Cardiac muscle cell (in vitro differentiated cells and primary cell): ENCODE measurements at places on chromosomes 7 and 10. TPM values are rescaled to one million over a fixed set of nuclear protein-coding genes. Genes with fewer than 3 reads are reported as not detected.

GRCh38 chr7:145053781-145054180 is 217.9 kb upstream of the TPK1 start:
- no peaks in the 10 kb centered on the region for H3K4me1 ChIP-seq
- H3K4me3 ChIP-seq, result no peak overlapping the region
- no peaks in the 10 kb centered on the region for H3K36me3 ChIP-seq

GRCh38 chr10:109007514-109007913 is 915.8 kb downstream of the XPNPEP1 start:
- no peaks in the 10 kb centered on the region for H3K4me1 ChIP-seq
- no peak overlapping the region for H3K27ac ChIP-seq
- DNase-seq, result no peak
- H3K4me3 ChIP-seq, result no peak overlapping the region
- no peaks in the 10 kb centered on the region for H3K27me3 ChIP-seq

GRCh38 chr10:59885430-59886134 is 20.8 kb downstream of the CCDC6 start:
- no peak overlapping the region for H3K27ac ChIP-seq
- H3K36me3 ChIP-seq, result no peaks in the 10 kb centered on the region
- H3K4me1 ChIP-seq, result no peaks in the 10 kb centered on the region
- DNase-seq, result no peak

DNA sequence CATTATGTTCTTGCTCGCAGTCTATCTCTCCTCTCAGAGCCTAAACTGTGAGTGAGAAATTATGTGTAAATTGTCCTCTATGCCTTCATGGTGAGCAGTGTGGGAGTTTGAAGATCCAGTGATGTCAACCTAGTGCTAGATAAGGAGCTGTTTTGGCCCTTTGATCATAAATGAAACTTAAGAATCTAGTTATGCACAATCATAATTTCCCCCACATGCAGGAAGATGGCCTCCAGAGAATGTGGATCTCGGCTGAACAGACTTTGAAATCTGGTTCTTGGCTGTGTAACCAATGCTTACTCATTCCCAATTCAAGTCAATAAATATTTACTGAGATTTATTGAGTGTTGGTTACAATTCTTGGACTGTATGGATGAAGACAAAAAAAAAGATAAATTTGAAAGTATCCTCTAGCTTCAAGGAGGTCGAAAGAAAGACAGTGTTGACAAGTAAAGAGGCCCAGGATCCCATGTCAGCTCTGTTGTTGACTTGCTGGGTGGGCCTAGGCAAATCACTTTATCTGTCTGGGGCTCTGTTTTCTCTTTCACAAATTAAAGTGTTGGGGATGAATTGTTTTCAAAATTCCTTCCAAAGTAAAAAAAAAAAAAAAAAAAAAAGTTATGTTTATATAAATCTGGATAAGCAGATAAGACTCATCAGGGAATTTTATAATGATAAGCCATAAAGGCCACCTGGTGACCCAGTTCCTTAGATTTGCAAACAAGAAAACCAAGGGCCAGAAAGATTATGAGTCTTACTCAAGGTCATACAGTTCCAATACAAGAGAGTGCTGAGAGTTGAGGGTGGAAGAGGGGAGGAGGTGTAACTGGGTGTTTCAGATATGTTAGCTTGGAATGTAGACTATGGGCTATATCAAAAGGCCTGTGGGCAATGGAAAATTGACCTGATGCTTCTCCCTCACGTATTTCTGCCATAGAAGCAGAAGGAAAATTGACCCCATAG is 969.9 kb downstream of the KCNMA1 start:
- no peak overlapping the region for H3K4me3 ChIP-seq
- DNase-seq, result no peak
- H3K4me1 ChIP-seq, result no peaks in the 10 kb centered on the region
- no peak overlapping the region for H3K27ac ChIP-seq

DNA sequence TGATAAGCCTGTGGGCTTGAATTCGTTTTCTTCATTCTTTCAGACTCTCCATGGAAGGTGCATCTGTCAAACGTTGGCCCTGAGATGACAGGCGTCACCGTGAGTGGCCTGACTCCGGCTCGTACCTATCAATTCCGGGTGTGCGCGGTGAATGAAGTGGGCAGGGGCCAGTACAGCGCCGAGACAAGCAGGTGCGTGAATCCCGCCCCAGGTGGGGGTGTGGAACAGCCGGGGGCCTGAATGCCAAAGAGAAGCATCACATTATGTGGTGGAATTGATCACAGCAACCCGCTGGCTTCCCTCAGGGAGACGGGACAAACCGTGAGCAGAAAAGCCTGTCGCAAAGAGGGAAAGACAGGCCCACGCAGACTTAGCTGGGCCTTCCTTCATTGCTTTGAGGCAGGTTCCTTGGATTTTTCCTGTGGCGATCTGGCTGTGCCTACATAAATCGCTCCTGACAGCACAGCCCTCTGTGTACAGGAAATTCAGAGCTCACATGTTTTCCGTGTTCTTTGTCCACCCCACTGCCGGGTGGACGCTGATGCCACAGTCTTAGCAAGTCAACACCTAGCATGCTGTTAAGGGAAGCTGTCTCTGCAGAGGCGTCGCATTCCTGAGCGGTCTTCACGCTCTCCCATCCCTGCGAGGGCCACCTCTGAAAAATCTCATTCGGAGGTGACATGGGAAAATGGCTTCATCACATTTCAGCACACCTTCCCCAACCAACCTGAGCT is 671.0 kb upstream of the FOXK1 start:
- H3K27ac ChIP-seq, result peak overlapping the region; percentile 12
- H3K36me3 ChIP-seq, result no peaks in the 10 kb centered on the region
- no peaks in the 10 kb centered on the region for H3K27me3 ChIP-seq
- no peak for DNase-seq
- no peak overlapping the region for H3K4me3 ChIP-seq

GRCh38 chr7:1729183-1729582 is 59.1 kb downstream of the ELFN1 start:
- H3K4me1 ChIP-seq, result peaks cover 15% of the 10 kb centered on the region
- no peaks in the 10 kb centered on the region for H3K27me3 ChIP-seq
- no peaks in the 10 kb centered on the region for H3K36me3 ChIP-seq
- no peak overlapping the region for H3K4me3 ChIP-seq
- H3K27ac ChIP-seq, result no peak overlapping the region
- no peak for DNase-seq

DNA sequence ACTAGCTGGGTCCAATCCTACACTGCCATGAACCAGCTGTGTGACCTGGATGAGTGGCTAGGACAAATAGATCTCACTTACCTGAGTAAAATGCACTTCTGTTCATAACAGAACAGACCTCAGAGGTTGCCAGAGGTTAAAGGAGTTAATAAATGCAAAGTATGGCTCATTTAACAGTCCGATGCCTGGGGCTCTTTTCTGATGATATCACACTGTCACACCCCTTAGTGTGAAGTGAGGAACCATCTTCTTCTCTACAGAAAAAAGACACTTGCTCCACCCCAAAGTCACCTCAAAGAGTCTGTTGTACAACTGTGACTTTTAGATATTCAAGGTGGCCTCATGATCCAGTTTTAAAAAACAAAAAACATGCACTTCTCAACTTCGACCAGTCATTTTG is 21.5 kb upstream of the TARP start:
- no peaks in the 10 kb centered on the region for H3K36me3 ChIP-seq
- no peaks in the 10 kb centered on the region for H3K27me3 ChIP-seq
- no peaks in the 10 kb centered on the region for H3K4me1 ChIP-seq
- DNase-seq, result no peak

DNA sequence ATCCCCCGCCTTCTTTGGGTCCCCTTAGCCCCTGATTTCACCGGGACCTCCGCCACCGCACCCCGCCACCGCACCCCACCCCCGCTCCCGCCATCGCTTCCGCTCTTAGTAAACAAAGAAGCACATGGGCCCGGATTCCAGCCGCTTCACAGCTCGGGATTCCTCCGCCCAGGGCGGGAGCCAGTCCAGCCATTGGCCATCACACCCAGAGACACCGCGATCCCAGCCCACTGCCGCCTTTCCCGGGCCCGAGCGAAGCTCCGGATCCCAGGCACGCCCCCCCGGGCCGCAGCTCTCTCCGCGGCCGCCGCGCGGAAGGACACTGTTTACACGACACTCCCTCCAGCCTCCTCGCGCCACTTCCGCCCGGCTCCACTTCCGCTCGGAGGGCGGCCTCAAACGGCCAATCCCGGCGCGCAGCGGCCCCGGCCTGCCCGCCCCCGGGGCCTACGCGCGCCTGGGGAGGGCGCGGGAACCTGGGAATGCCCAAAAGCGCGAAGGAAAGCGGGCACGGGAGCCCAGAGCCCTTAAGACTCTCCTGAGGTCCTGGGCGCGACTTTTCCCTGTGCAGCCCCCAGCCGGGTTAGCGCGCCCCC is 679 bp downstream of the MCM7 start:
- peak; percentile 97 for DNase-seq
- H3K4me3 ChIP-seq, result peak overlapping the region; percentile 86

DNA sequence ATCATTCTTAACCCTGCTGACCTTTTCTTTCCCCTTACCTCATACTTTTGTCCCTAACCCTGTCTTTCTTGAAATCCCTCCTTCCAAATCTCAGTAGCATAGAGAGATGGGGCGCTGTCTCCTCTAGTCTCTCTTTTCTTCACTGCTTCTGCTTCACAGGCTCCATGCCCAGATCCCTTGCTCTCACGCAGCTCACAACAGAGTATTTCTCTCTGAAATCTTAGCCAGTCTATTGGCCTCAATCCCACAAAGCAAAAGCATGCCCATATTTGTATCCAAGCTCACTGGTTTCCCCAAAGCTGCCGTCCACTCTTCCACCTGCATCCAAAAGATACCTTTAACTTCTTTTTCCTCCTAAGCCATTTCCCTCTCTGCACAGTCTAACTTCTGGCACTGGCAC is 526.8 kb downstream of the PLXDC2 start:
- no peak overlapping the region for H3K27ac ChIP-seq
- H3K4me3 ChIP-seq, result no peak overlapping the region
- DNase-seq, result no peak
- no peaks in the 10 kb centered on the region for H3K36me3 ChIP-seq
- H3K4me1 ChIP-seq, result no peaks in the 10 kb centered on the region

GRCh38 chr7:74253331-74253730 is 868 bp downstream of the RFC2 start:
- peaks cover 10% of the 10 kb centered on the region for H3K36me3 ChIP-seq
- DNase-seq, result no peak
- no peak overlapping the region for H3K27ac ChIP-seq

DNA sequence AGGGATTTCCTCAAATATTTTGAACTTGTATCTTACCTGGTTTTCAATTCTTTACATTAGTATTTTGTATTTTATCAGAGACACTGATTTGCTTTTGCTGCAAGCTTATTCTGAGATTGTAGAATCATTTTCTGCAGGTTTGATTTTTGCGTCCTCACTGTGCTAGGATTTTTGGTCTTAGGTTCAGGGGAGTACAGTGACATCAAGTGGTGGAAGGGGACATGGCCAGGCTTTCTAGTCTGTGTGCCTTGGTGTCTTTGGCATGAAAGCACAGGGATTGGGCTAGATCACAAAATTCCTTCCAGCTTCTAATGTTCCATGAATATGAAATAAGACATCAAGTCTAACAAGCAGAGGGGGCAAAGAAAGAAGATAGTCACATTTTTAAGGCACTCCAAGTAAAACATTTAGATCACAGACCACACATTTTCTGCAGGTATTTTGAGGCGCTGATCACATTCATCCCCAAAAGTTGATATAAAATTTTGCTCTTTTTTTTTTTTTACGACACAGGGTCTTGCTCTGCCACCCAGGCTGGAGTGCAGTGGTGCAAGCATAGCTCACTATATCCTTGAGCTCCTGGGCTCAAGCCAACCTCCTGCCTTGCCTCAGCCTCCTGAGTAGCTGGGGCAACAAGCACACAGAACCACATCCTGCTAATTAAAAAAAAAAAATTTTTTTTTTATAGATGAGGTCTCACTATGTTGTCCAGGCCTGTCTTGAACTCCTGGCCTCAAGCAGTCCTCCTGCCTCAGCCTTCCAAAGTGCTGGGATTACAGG is 124.4 kb downstream of the PON1 start:
- H3K36me3 ChIP-seq, result no peaks in the 10 kb centered on the region
- no peak overlapping the region for H3K27ac ChIP-seq
- DNase-seq, result peak; percentile 82
- no peaks in the 10 kb centered on the region for H3K27me3 ChIP-seq
- H3K4me3 ChIP-seq, result no peak overlapping the region

DNA sequence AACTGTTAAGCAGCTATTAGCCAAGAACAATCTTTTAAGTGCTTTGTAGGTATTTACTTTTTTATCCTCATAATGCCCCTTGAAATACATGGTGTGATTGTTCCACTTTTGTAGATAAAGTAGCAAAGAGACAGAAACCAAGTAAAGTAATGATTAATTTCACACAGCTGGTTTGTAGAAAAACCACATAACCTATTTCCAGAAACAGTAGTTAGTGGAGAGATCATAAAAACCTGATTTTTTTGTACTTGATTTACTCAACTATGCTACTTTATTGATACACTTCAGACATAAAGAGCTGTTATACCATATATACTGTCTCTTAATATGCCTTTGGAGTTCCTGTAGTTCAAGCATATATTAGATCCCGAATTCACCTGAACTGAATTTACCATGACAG is 118.4 kb downstream of the SEMA3A start:
- no peak for DNase-seq
- no peaks in the 10 kb centered on the region for H3K36me3 ChIP-seq
- no peak overlapping the region for H3K27ac ChIP-seq
- H3K4me3 ChIP-seq, result no peak overlapping the region
- no peaks in the 10 kb centered on the region for H3K4me1 ChIP-seq

- no peaks in the 10 kb centered on the region for H3K27me3 ChIP-seq
- H3K27ac ChIP-seq, result no peak overlapping the region
- no peaks in the 10 kb centered on the region for H3K36me3 ChIP-seq
- H3K4me1 ChIP-seq, result peaks cover 3% of the 10 kb centered on the region
- DNase-seq, result no peak
Observed at GRCh38 chr10:67853512-67853911, 15.5 kb upstream of the DNAJC12 start.

DNA sequence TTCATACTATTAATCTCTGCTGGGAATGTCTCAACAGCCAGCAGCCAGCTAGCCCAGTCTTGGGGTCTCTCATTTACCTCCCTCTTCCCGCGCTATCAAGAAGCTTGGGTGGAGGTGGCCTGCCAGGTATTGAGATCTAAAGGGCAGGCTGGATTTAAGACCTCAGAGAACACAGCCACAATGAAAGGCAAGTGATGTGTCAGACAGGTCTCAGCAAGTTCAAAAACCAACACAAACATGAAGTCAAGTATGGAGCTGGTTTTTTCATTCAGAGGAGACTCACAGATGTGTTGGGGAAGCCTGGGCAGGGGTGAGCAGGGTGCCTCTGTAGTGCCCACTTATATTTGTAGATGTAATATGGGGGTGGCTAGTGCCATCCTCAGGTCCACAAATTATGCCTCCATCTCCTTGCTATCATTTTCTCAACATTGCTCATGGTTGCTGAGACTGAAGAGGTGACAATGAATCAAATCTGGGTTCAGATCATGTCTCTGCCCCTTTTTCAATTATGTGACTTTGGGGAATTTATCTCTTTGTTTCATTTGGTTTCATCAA is 27.7 kb upstream of the CROT start:
- DNase-seq, result no peak
- H3K4me1 ChIP-seq, result no peaks in the 10 kb centered on the region
- no peak overlapping the region for H3K27ac ChIP-seq
- H3K4me3 ChIP-seq, result no peak overlapping the region

RSU1 gene
- 18.4 and 50.2 TPM in 2 replicates for total RNA-seq

MKRN1 gene
- 143 and 247 TPM in 2 replicates for total RNA-seq

SPDYE2B gene
- total RNA-seq, result not detected in 2 replicates
